PC-3 (cell line): ENCODE measurements at places on chromosomes 6 and 20. TPM values are rescaled to one million over a fixed set of nuclear protein-coding genes. Genes with fewer than 3 reads are reported as not detected.

DNA sequence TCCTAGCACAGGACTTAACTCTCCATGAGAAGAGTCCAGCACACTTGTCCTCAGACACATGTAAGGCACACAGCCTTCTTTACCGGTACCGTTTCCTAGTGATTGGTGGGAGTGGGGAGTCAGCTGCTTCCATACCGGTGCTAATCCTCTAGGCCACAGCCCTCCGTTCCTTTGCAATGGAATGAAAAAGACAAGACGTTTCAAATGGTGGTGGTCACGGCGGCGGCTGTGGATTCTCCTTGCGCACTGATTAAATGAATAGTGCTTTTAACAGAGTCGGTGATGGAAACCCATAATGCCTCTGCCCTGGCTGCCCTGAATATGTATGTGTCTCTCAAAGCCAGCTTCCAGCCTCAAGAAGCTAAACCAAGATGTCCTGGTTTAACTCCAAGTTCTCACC, 34.8 kb upstream of the GABRR1 start:
- no peak for DNase-seq

DNA sequence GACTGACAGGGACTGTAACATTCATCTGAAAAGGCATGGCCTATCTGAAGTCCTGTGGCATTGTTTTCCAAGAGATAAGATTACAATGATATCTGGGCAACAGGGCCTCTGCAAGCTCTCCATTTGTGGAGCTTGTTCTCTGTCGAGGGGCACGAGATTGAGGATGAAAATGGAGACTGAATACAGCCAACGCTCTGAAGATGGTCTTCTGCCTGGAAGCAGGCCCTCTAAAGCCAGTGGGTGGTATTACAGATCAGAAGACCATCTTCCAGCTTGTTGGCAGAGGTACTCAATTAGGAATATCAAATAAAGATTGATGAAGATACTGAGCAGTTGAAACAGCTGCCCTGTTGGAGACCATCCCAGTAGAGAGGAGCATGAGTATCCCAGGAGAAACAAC, 288.2 kb downstream of the CENPW start:
- no peak for DNase-seq

Gene BCKDHB
- 9.9 and 12.7 TPM in 2 replicates for total RNA-seq

DNA sequence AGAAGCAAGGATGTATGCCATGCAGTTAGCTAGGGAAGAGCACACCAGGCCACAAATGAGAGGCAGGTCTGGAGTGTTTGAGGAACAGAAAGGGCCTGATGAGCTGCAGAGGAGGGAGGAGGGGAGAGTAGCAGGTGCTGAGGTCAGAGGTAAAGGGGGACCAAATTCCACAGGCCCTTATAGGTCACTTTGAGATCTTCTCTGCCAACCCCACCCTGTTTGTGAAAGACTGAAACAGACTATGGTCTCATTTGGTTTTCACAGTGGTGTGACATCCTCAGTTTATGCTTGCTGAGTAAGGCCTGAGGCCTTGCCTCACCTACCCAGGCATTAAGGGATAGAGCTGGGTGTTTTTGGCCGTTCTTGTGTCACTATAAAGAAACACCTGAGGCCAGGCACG, 187.7 kb upstream of the MYLIP start:
- no peak for DNase-seq

GRCh38 chr20:5938456-5939029, 11.8 kb downstream of the TRMT6 start:
- DNase-seq: no peak

Gene PLCB4
- total RNA-seq: 16.9 and 25.4 TPM in 2 replicates

DNA sequence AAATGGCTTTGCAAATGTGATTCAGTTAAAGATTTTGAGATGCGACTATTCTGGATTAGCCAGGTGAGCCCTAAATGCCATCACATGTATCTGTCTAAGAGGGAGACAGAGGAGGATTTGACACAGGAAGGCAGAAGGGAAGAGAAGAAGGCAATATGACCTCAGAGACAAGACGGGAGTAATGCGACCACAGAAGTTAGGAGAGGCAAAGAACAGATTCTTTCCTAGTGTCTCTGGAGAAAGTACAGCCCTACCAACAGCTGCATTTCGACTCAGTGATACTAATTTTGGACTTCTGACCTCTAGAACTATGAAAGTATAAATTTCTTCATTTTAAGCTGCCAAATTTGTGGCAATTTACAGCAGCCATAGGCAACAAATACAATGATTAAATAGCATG, 24.2 kb upstream of the TPD52L1 start:
- no peak for DNase-seq

DNA sequence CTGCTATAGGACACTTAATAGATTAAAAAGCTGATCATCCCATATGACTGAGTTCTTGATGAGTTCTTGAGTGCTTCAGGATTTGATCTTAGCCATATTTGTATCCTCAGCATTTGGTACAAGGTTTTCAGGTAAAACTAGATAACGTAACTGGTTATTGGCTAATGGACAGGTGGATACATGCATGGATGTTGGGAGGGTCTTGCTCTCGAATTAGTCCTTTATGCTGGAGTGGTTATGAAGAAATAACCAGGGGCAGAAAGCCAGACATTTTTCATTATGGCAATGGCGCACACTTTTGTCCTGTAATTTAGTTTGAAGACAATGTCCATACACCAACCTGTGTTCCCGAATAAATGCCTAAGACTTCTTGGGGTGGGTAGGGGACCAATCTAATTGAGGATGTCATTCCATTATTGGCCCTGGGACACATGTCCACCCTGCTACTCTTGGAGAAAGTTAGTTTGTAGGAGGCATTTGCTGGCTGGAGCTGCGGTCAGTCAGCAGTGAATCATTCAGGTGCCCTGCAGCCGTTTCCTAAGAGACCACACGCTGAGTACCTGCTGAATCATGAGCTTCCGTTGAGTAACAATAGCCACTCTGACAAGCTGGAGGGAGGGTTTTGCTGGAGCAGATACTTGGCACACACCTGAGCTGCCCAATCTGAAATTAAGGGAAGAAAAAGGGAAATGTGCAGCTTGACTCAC, 194.4 kb downstream of the FOXA2 start:
- DNase-seq: peak; percentile 99

DNA sequence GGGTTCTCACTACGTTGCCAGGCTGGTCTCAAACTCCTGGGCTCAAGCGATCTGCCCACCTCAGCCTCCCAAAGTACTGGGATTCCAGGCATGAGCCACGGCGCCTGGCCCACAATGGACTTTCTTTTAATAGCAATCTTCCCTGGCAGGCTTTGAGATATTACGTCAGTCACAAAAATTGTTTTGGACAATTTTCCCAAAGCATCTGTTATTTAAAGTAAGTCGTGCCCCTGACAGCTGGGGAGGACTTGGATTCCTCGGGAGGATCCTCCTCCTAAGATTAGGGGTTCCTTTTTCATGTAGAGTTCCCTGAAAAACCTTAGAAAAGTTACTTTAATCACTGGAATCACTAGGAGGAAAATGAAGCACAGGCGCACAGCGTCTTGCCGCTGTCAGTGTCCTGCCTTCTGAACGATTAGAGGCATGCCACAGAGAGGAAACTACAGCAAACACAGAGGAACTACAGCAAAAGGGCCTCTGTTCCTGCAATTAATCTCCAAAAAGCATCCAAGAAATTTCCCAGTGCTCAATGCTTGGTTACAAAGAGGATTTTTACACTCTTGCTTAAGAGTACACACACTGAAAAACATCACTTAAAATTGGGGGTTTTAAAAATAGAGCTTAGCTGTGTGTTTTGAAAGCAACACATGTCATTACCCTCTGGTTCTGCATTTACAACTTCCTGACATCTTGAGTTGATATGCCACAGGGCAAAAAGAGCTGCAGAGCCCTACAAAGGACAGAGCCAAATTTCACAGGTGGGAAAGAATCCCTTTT, 4.5 kb downstream of the ACSS1 start:
- DNase-seq: no peak

Gene CCN6
- total RNA-seq: not detected in 2 replicates

DNA sequence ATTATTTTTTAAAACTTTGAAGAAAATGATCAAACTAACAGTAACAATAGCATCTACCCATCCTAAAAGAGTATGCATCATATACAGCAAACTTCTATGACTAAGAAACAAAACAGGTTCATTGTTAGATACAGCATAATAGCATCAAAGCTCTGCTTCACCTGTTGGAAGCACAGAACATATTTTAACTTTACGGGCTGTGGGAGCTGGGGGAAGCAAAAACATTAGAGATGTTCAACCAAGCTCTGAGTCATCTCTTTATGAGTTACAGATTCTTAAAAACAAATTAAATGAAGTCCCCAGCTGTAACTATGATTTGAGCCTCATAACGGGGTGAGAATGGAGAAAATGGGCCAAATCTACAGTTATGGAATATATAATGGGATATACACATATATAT, 63.4 kb downstream of the SYNE1 start:
- DNase-seq: no peak

Gene SLC26A8
- not detected in 2 replicates for total RNA-seq

Gene MRPL18
- total RNA-seq: 123 and 155 TPM in 2 replicates

DNA sequence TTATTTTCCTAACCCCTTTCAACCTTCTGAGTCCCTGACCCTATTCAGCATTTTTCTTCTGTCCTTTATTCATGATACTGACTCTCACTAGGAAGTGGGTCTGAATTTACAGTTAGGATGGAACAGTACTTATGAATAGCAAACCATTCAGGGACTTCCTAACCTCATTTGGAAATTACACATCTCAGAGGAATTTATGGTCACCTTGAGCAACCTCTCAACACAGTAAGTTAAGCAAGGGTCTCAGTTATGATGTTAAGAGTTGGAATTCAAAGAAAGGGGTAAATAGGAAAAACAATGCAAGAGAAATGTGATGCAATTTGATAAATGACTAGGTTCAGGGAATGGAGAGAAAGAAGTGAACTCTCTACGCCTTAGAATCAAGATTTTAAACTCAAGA, 97.3 kb downstream of the GPR6 start:
- no peak for DNase-seq

DNA sequence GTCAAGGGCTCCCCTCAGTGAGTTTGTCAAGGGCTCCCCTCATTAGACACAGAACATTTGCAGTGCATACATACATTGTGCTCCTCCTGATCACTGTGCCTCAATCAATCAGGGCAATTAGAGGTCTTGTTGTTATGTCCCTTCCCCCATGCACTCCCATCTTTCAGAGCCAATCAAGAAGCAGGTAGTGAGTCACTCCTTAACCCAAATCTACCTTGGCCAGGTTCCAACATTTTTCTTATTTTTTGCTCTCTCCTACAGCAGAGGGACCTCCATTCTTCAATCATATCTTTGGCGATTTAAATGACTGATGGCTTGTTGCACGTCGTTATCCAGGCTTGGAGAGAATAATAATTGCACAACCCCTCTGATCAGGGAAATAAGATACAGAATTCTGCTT, 409.9 kb upstream of the SPTLC3 start:
- peak; percentile 6 for DNase-seq

Gene TGM3
- total RNA-seq: not detected in 2 replicates

DNA sequence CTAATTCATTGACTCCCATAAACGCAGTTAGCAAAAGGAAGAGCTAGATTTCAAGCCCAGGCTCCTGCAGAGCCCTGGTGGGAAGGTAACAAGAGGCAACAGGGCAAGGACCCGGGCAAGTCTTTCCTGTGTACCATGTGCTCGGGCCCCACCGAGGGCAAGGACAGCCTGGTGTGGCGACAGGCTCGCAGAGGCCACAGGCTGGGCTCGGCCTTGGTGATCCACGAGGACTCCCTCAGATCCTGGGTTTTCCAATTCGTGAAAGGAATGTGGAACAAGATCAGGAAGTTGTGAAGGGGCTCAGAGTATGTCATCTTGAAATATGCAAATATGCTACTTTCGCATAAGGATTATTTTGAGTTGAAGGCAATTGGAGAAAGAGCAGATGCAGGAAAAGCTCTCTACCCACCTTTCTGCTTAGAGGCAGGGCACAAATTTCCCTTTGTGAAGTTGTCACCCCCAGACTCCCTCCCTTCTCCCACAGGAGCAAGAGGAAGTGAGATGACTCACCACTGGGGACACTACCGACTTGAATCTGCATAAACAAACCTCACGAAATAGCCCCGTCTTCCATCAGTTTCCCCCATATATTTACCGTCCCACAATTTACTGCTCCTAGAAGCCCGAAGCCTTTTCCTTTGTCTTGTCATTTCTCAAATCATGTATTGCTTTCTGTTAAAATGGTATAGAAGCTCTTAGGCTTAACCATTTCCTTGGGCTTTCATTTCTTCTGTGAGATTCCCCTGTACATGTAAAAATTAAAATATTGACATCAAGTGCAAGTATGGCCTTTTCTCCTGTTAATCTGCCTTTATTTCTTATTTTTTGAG, 79.0 kb downstream of the PSMG4 start:
- DNase-seq: peak; percentile 55

GRCh38 chr6:15423286-15423993, 177.6 kb downstream of the JARID2 start:
- DNase-seq: peak; percentile 79

- DNase-seq: no peak
These were observed 18.7 kb downstream of the TFEB start for GRCh38 chr6:41716516-41717391.

DNA sequence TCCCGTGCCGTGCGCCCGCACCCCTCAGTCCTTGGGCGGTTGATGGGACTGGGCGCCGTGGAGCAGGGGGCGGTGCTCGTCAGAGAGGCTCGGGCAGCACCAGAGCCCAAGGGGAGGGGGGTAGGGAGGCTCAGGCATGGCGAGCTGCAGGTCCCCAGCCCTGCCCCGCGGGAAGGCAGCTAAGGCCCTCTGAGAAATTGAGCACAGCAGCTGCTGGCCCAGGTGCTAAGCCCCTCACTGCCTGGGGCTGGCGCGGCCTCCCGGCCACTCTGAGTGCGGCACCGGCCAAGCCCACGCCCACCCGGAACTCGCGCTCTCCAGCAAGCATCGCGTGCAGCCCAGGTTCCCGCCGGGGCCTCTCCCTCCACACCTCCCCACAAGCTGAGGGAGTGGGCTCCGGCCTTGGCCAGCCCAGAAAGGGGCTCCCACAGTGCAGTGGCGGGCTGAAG, 16.4 kb downstream of the SOX4 start:
- no peak for DNase-seq

DNA sequence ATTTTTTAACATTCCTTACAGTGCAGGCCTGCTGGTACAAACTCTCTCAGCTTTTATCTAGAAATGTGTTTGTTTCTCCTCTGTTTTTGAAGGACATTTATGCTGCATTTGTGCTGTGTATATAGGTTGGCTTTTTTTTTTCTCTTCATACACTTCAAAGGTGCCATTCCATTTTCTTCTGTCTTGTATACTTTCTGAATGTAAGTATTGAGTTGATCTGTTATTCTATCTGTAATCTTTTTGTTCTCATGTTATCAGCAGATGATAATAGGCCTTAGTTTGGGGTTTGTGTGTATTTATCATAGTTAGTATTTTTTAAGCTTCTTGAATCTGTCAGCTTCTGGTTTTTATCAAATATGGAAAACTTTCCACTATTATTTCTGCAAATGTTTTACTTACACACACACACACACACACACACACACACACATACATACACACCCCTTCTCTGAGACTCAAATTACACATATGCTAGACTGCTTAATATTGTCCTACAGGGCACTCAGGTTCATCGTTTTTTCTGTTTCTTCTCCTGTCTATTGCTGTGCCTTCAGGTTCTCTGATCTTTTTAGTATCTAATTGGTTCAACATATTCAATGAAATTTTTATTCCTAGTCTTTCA, 74.6 kb downstream of the RPP40 start:
- DNase-seq: no peak

Gene BCLAF1
- 119 and 171 TPM in 2 replicates for total RNA-seq

Gene MAP1LC3A
- 0.22 and 2.7 TPM in 2 replicates for total RNA-seq

Gene LAMA4
- total RNA-seq: 9.4 and 18.3 TPM in 2 replicates

- DNase-seq: no peak
These were observed 28.2 kb downstream of the SYTL3 start for GRCh38 chr6:158677906-158678578.

GRCh38 chr6:5379647-5380242, 118.4 kb downstream of the FARS2 start:
- DNase-seq: peak; percentile 78
